ENCODE measurements at places on chromosomes 11 and 22.

- peak; percentile 39 for DNase-seq
These were observed 8.0 kb downstream of the TMEM86A start for GRCh38 chr11:18706330-18707243.

DNA sequence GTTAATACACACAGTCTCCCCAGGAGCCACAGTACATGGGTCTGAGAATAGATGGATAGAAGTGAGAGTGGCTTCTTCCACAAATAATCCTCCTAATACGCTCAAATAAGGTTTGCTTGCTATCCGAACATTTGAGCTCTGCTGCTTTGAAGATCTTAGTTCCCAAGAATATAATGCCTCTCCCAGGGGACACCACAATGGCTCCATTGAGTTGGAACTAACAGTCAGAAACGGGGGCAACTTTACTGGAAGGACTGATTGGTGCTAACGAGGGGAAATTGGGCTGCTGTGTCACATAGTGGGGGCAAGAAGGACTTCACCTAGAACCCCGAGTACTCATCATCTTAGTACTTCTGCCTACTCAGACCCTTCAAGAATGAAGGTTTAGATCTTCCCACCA is 66.2 kb downstream of the IGLL5 start:
- DNase-seq = no peak

- DNase-seq = no peak
These were observed 655.2 kb downstream of the TBC1D22A start for GRCh38 chr22:47417699-47418098.

DNA sequence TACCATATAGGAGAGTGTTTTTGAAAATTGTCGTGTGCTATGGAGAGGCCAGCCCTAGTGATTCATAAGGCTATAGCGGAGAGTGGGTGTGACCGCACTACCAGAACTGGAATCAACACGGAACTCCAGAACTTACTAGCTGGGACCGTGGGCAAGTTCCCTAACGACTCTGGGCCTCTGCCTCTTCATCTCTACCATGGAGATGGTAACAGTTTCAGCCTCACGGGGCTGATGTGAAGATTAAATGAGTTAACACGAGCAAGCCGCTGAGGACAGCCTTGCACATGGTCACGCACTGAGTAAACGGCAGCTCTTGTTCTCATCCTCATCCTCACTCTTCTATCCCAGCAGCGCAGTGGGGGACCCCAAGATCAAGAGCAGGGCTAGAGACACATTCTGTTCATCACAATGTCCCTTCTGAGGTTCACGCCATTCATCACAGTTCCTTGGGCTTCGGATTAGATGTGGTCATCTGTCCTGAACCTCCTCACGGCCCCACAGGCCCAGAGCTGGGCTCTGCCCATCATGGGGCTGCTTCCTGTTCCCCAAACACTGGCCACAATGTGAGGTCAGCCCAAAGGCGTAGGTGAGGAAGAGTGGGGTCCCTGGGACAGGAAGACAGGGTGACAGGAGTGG is 47.2 kb upstream of the CD5 start:
- no peak for DNase-seq

DNA sequence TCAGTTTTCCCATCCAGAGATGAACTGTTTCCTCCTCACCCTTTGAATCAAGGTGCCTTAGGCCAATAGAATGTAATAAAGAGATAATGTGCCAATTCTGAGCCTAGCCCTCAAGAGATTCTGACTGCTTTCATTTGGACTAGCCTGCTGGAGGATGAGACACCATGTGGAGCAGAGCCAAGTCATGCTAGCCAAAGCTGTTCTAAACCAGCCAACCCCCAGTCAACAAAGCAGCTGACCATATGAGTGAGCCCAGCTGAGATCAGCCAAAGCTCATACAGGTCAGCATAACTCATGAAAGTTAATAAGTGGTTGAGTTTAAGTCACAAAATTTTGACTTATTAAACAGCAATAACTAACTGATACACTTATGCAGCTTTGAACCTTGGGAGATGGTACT is 66.7 kb upstream of the DBX1 start:
- no peak for DNase-seq

GRCh38 chr11:129658526-129658867 is 157.2 kb upstream of the TMEM45B start:
- no peak for DNase-seq
